ENCODE measurements at places on chromosomes 3 and 15.

GRCh38 chr3:27758083-27758482, 36.0 kb upstream of the EOMES start:
- no peak for DNase-seq

DNA sequence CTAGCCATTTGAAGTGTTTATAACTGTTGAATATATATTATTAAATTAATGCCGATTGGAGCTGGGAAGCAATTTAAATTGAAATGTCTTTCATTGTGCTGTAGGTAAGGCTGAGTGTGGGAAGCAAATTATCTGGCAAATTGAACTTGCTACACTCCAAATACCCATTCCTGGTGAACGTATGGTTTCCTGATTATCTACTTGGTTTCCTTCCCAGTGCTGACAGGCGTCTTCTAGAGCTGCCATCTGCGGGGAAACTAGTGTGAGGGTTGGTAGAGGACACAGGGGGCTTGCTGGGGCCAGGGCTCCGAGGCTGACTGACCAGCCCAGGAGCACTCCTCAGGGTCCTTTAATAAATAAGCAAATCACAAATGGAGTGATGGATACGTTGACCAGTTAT, 581.4 kb upstream of the LMCD1 start:
- no peak for DNase-seq

GRCh38 chr3:157438194-157438730, 1.6 kb downstream of the PTX3 start:
- DNase-seq: no peak

DNA sequence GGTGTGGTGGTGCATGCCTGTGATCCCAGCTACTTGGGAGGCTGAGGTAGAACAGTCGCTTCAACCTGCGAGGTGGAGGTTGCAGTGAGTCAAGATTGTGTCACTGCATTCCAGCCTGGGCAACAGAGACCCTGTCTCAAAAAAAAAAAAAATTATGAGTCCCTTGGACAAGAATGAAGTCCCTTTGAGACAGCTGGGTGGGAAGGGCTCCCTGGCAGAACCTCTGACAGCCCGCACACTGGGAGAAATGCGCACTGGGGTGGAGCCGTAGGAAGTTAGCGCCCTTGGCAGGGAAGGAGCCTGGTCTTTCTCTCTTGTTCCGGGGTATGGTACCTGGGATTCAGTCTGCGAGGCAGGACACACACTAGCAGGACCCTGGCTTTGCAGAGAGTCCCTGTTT, 51.4 kb downstream of the SLC30A4 start:
- no peak for DNase-seq

- DNase-seq: no peak
These were observed 211.4 kb downstream of the NR1D2 start for GRCh38 chr3:24156466-24156865.

- no peak for DNase-seq
These were observed 93.8 kb upstream of the ICE2 start for GRCh38 chr15:60572541-60573421.

DNA sequence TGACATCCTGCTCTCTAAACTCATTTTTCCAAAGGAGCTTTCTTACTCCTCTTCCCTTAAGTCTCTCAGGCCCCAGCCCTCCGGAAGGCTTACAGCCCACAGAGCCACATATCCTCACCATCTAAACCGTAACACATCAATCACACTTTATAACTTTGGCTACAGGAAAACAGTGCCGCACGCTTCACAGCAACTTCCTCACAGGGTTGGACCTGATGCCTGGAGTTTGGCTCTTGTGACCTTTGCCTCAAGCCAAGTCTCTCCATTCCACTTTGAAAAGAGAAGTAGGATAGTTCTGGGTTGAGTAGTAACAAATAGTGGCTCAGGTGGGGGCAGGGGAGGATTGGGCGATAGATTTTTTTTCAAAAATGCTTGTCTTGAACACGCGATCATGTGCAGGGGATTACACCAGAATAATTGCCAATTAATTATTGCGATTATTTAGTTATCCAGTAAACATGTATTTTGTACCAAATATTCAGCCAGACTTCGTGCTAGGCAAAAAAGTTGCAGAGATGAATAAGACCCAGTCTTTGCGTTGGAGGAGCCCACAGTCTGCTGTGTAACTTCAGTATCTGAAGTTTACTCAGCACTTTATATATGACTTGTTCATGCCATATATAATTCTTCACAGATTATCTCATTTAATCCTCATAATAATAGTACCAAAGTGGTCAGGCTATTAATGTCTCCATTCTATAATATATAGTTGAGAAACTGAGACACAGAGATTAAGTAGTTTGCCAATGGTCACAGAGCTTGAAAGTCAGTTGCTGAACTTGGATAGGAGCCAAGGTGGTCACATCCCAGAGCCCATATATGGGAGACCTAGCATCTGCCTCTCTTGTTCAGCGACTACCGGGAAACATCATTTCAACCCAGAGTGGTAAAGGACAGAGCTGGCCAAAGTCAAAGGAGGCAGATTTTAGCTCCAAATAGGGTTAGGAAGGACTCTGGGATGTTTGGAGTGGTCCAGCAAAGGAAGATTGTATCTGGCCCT, 2.4 kb upstream of the ETV5 start:
- DNase-seq: no peak

GRCh38 chr3:133197619-133198018, 159.4 kb downstream of the TMEM108 start:
- DNase-seq: no peak

GRCh38 chr15:83764201-83764838, 110.4 kb downstream of the ADAMTSL3 start:
- no peak for DNase-seq

DNA sequence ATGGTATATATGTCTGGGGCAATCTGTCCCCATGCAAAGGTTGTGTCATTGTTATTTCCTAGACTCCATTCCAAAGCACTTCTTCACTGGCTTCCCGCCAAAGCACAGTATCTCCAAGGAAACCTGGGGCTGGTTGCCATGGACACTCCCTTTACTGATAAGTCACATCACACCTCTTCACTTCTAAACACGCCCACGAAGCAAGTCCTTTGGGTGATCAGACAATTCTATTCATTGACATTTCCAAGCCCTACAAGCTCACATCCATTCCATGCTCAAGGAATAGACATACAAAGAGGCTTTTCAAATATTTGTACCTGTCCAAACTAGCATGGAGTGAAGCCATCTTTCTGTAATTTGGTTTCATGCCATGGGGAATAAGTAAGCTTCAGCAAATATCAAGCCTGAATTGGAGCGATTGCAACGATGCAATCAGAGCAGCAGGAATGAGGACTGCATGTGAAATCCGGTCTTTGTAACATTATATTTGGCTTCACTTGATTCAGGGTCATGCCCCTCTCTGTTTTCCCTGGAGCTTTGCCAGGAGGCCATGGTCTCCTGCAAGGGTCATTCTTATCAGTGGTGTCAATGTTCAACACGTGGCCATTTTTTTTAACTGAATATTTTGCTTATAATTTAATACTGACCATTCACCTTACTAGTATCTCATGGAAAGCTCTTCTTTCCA, 201.6 kb upstream of the TMC3 start:
- DNase-seq: no peak

DNA sequence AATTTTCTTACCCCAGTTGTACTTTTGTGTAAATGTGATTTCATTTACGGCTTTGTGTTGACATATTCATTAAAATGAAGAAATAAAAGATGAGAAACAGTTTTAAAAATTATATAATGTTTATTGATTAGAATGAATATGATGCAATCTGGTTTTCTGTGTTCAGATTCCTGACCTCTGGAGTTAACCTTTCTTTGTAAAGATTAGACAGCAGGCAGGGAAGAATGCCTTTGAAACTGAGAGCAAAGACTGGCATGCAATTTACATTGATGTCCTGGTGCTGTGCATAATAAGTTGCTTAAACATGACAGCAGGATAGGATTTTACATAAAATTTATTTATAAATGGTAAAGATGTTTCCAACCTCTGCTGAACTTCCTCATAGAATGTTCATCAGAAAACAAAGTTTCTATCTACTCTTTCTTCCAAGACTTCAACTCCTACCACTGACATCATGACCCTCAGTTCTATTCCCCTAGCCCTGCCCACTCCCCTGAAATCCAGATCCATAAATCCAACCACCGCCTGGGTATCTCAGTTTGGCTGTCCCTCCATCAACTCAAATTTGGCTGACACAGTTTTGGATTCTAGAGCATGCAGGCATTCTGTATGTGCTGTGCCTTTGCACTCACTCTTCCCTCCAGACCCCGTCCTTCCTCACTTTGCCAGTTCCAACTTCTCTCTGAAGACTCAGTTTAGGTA, 1.7 kb downstream of the HGD start:
- no peak for DNase-seq

GRCh38 chr3:195458316-195458717, 15.5 kb upstream of the ACAP2 start:
- no peak for DNase-seq

- no peak for DNase-seq
These were observed 26.6 kb downstream of the CA12 start for GRCh38 chr15:63354821-63355650.

DNA sequence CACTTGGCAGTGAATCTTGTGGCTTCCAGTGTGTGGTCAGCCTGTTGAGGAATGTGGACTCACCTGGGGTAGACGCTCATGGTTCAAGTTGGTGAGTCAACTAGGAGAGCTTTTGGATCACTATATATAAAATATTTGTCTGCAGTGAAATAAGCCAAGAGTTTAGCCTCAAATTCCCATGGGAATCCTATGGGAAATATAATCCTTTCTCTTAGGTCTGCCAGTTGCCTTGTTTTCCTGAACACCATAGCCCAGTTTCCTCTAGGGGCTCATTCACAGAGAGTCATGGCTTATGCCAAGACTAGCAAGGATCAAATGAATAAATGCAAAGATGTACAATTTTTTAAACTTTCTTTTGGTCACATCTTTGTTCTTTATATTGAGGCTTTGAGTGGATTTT, 100.1 kb upstream of the NPHP3 start:
- no peak for DNase-seq

DNA sequence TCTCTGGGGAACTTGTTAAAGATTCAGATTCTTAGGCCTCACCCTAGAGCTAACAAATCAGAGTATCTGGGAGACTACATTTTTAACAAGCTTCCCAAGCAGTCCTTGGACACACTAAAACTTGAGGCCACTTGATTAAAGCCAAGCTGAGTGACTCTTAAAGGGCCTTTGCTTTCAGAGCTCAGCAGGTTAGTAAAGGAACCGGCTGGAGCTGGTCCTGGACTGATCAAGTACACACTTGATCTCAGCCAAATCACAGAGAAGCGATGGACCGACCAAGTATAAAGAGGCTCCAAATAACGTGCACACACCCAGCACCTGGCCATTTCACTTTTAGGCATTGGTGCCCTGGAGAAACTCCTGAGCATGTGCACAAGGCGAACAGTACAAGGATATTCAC, 12.9 kb upstream of the TM6SF1 start:
- DNase-seq: no peak

DNA sequence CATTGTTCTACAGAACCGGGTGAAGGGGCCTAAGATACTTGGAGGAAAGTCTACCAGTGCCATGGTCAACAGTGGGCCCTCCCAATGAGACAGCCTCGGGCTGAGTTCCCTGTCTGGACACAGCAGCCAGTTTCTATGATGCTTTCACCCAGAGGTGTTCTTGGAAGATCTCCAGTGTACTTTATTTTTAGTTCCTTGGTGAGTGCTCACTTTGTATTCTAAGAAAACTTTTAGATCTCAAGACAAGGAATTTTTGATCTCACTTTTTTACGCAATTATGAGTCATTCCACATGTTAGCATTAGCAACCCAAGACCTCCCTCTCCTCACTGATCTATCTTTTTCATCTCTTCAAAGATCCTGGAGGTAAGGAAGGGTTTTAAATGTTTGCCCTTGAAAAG, 287.7 kb downstream of the RORA start:
- no peak for DNase-seq

DNA sequence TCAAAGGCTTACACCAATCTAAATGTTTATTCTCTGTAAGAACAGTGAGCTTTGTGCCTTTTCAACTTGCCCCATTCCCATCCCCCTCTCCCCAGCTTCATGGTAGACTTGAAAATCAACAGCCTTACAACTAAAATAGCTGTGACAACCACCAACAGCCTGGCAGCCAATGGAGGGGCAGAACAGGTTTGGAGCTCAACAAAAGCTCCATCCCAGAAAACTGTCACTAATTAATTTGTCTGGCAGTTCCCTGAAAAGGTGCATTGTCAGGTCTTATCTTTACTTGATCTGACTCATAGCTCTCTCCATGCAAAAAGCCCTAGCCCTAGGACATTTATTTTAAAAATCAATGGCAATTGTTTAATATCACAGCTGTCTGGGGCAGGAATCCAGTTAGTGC, 22.6 kb downstream of the MTHFS start:
- no peak for DNase-seq

GRCh38 chr15:33701304-33701696, 267.0 kb upstream of the CHRM5 start:
- no peak for DNase-seq

GRCh38 chr3:162489853-162490252, 993.2 kb downstream of the OTOL1 start:
- DNase-seq: no peak

DNA sequence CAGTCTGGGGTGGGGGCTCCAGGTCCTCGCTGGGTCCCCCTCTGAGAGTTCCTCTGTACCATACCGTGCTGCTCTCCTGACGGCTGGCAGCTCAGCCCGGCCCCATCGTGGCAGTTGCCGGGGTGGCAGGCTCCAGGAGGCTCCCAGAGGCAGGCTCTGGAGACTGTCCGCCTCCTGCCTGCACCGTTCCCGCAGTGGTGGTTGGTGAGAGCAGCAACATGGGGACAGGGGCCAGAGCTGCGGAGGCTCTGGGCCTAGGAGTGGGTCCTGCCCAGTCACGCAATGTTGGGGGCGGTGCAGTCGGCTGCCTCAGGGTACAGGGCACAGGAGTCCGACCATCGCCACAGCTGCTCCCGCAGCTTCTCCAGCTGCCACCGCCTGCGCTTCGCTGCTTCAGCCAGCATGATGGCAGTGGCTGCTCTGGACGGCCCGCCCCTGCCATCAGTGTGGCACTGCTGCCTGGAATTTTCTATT, 492.7 kb downstream of the AGBL1 start:
- no peak for DNase-seq

- no peak for DNase-seq
These were observed 519.4 kb downstream of the SHQ1 start for GRCh38 chr3:72328755-72329277.

- DNase-seq: no peak
These were observed 9.1 kb upstream of the INO80 start for GRCh38 chr15:41125063-41125669.

DNA sequence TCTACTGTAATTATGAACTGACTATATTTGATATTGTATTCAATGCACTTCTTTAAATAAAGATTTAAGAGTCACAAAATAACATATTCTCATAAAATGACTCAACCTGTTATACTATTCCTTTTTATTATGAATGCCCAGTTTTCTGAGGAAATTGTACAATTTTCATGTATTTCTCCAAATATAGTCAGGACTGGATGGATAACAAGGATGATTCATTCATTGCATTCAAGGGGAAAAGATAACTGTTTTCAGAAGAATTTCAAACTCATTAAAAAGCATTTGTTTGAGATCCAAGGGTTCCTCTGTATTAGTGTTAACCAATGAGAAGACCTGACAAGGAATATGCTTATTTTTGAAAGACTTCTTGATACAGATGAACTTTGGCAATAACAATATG, 163.7 kb downstream of the MEIS2 start:
- no peak for DNase-seq

- DNase-seq: no peak
These were observed 83.9 kb upstream of the DCBLD2 start for GRCh38 chr3:98985431-98985830.

Measured in activated T-helper 1 cell treated with anti-CD3 and anti-CD28 coated beads, Interleukin-2, amount 50 U/mL, for 16 hours (primary cell).